Stimulated activated CD4-positive, alpha-beta T cell treated with anti-CD3 and anti-CD28 coated beads, Interleukin-12 subunit alpha, Interleukin-12 subunit beta, amount 100 ng/mL, for 4 hours (primary cell): ENCODE measurements at places on chromosomes 6 and 20.

DNA sequence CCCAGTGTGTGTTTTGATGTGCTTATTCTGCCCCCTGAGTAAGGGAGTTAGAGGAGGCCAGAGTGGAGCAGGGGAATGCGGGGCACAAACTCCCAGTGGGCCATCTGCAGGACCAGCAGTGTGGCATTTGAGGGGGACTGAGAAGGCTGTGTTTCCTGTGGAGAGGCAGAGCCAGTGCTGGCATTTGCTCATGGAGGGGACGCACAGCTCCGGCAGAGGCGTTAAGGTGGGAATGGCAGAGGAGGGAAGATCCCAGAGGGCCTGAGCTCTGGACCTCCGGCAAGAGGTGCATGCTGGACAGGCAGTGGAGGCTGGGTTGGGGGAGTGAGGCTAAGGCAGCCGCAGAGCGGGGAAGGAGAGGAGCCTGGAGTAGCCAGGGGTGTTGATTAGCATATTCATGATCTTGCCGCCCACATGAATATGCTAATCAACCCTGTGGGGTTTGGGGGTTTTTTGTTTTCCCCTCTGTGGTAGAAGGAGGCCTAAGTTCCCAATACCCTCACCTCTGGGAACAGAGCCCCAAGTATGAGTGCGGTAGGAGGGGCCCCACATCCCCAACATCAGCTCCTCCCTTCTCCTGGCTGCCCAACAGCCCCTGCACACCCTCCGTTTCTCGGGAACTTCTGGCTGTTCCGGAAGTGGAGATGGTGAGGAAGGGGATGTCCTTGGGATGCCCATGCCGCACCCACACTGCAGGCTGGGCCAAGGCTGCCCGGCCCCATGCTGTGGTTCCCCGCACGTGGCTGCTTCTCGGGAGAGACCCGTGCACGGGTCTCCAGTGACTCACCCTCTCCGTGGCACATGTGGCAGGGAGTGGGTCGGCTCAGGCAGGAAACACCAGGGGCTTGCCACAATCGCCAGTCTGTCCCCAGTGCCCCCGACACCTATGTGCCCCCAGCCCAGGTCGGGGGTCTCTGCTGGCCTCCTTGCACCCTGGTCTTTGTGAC is 33.8 kb downstream of the DLGAP4 start:
- no peak for DNase-seq

DNA sequence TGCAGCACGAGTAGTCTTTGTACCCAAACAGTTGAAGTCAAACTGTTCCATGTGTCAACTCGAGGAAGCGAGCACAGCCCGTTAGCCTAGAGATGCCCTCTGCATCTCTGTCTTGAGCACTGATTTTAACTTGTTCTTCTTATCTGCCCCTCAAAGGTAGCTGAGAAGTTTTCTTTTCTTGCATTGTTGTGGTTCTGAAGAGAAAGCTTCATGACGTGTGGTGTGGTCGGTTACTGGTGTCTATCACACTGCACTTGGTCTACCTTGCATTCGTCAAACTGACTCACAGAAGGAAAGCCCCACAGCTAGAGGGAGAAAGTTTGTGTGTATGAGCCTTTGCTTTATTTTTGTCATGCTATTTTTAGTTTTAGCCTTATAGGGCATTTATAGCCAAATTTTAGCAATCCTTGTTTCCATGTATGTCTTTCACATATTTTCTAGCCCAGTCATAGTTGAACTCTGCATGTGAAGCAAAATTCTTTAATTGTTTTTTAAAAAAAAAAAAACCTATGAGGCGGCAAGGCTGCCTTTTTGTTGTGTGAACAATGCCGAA is 115.1 kb downstream of the JAG1 start:
- DNase-seq = no peak

DNA sequence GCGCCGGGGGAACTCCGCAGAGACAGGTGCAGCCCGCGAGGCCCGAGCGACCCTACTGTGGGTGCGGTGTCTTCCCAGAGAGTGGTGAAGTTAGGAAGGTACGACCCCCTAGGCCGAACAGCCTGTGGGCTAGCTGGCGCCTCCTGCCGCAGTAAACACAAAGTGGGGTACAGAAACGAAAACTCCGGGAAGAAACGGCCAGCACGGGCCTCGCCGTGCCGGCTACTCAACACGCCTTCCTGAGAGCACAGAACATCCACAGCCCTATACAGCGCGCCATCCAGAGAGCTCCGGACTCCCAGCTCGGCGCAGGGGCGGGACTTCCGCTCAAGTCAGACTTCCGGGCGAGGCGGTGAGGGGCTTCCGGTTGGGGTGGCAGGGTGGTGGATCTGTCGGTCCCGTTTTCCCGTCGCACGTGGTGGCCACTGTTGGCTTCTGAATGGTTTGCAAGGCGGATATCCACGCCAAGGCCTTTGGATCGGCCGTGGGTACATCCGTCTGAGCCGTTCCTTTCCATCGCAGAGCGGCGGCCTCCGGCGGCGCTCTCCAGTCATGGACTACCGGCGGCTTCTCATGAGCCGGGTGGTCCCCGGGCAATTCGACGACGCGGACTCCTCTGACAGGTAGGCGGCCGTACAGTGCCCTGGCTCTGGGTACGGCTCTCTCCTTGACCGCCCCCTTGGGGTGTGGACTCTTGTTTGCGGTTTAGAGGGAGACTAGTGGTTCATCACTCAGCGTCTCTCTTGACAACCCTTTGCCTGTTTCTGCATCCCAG is at the start of the genes CAGE1 and RIOK1:
Gene CAGE1 (minus strand): TSS at position 292 of the 775 bp plus-strand sequence. CDS start 2,569 bp downstream, outside the sequence.
Gene RIOK1 (plus strand): TSS at position 358 of the 775 bp plus-strand sequence. CDS start 195 bp downstream, at position 553.
- peak; percentile 94 for DNase-seq

DNA sequence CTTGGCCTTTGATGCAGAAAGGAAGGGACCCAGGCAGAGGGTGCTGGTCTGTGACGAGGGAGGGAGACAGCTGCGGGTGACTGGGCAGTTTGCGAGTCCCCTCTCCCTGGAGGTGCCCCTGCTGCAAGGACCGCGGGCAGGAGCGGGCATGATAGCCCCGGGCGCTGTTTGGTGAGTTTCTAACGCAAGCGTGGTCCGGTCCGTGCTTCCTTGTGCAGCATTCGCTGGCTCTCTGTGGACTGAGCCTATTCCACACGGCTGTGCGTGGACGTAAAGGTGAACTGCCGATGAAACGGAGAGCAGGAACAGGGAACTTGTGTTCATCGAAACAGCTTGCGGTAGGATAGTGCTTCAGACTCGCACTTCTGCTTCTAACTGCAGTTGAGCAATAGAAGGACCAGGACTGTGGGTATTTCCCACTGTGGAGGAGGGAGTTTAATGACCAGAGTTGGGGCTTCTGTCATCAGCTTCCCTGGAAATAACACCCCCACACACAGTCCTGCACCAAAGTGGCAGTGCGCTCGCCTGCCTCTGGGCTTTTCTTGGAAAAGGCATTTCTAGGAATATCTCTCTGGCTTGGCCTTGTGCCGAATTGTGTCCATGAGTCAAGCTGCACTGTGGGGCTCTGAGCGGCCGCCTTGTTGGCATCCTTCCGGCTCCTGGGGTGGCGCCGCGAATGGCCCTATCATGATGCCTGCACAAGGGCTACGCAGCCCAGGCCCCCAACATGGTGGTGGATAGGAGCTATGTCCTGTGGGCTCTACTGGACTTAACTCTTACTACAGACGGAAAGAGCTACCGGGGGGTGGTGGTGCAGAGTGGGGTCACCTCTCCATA is 48.9 kb downstream of the DUSP22 start:
- DNase-seq = no peak

DNA sequence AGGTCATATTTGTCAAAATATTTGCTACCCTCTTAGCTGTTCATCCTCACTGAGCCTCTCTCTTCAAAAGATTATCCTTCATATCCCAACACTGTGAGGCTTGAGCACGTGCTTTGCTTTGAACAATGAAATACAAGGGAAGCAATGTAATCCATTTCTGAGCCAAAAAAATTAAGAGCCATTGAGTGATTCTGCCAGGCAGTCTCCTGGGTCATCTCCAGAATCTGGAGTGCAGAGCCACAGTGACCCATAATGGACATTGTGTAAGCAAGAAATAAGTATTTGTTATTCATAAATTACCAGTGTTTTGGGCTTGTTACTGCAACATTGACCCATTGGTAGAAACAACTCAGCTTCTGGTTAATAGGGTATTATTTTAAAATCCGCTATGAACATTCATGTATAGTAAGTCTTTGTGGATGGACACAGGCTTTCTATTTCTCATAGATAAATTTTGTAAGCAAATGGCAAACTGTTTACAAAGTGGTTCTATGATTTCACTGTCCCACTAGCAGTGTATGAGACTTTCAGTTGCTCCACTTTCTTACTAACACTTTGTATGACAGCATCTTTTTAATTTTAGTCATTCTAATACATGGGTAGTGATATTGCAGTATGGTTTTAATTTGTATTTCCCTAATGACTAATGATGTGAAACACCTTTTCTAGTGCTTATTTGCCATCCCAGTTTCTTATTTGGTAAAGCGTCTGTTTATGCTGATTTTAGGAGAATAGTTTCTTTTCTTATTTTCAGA is 358.2 kb downstream of the PLCB1 start:
- no peak for DNase-seq

DNA sequence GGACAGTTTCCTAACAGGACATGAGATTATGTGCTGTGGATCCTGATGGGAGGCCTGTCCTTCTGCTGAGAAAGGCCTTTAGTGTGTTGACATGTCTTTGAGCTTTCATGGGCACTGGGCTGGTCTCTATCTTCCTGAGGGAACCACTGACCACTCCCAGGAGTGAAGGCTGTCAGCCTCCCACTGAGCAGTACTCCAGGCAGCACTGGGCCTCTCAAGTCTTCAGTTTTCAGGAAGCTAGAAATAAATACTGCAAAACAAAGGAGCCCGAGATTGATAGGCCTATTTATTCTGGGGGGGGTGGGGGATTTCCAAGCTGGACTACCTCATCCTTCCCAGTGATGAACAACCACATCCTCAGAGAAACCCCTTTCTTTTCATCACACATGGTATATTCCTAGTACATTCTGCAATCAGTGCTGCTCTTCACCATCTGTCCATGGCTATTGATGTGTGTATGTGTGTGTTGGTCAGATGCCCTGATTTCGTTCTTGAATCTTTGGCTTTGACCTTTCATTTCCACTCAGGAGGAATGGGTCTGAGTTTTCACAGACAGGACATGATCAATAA is 180.9 kb upstream of the SPTLC3 start:
- no peak for DNase-seq

- DNase-seq = no peak
These were observed 402.5 kb downstream of the PRKN start for GRCh38 chr6:162325051-162325450.

DNA sequence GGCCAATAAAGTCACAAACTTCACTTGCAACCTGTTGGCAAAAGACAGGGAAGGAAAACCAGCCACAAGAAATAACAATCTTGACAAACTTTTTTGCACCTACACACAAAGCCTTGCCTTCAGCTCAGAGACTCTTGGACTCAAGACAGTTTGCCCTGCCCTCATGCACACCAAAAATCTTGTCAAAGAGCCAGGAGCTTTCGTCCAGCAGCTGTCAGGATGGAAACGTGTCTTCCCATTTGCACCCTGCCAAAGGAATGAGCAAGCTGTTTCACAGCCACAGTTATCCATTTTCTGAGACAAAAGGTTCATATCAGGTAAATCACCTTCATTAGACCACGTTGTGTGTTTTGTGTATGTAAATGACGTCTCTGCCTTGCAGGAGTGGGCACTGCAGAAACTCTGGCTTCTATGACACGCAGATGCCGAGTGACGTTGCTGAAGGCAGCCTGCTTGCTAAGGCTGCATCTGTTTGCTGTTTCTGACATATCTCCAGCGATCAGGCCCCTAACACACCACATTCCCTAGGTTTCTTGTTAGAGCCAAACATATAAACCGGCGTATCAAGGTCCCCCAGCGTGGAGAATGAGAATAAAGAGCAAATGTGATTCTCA is 193.4 kb downstream of the SYNDIG1 start:
- DNase-seq = no peak

GRCh38 chr20:59404749-59405148 is 104.3 kb downstream of the EDN3 start:
- DNase-seq = no peak

DNA sequence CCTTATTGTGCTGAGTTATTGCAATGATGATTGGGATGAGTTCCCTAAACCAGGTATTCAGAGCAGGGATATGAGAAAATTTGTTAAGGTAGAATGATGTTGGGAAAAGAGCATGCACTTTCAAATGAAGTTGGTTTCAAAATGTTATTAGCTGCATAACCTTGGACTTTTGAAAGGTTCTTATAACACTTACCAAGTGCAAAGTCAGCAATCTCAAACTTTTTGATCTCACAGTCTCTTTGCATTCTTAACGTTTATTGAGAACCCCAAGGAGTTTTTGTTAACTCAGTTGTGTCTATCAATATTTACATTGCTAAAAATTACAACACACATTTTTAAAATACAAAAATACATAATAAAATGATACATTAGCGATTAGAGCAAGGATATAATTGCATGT is 802.4 kb downstream of the PHF3 start:
- no peak for DNase-seq
